CD14-positive monocyte (primary cell): ENCODE measurements at places on chromosomes 6 and 20. TPM values are rescaled to one million over a fixed set of nuclear protein-coding genes. Genes with fewer than 3 reads are reported as not detected.
A peak's percentile ranks its signal among the peaks of the same experiment; 100 is the strongest.

Gene UBE2C
- polyA plus RNA-seq, result not detected

Gene DEFB123
- polyA plus RNA-seq, result not detected

Gene CFAP206
- polyA plus RNA-seq, result not detected

Gene CTCFL
- not detected for polyA plus RNA-seq

Gene PRDM1
- 5.2 TPM for polyA plus RNA-seq

Gene KIF16B
- 2.8 TPM for polyA plus RNA-seq

Gene DUSP15
- polyA plus RNA-seq, result not detected in 2 replicates

- H3K27ac ChIP-seq, result no peak overlapping the region
- H3K4me3 ChIP-seq, result no peak overlapping the region
- H3K4me1 ChIP-seq, result no peaks in the 10 kb centered on the region
- no peaks in the 10 kb centered on the region for H3K36me3 ChIP-seq
- no peak for DNase-seq
Observed at GRCh38 chr6:12075067-12075563, 63.0 kb downstream of the HIVEP1 start.

GRCh38 chr20:57938158-57939108 is 228.6 kb upstream of the PMEPA1 start:
- no peaks in the 10 kb centered on the region for H3K36me3 ChIP-seq
- no peak overlapping the region for H3K4me3 ChIP-seq
- DNase-seq, result no peak
- no peaks in the 10 kb centered on the region for H3K27me3 ChIP-seq
- H3K27ac ChIP-seq, result no peak overlapping the region
- H3K4me1 ChIP-seq, result no peaks in the 10 kb centered on the region

GRCh38 chr6:133214267-133214666 is 26.9 kb upstream of the EYA4 start:
- H3K27me3 ChIP-seq, result no peaks in the 10 kb centered on the region
- DNase-seq, result no peak
- H3K4me1 ChIP-seq, result no peaks in the 10 kb centered on the region

- H3K36me3 ChIP-seq, result no peaks in the 10 kb centered on the region
- peaks cover 25% of the 10 kb centered on the region for H3K4me1 ChIP-seq
- H3K4me3 ChIP-seq, result no peak overlapping the region
- DNase-seq, result no peak
- no peak overlapping the region for H3K27ac ChIP-seq
- H3K27me3 ChIP-seq, result no peaks in the 10 kb centered on the region
Observed at GRCh38 chr20:50026746-50027575, 44.2 kb downstream of the SNAI1 start.

DNA sequence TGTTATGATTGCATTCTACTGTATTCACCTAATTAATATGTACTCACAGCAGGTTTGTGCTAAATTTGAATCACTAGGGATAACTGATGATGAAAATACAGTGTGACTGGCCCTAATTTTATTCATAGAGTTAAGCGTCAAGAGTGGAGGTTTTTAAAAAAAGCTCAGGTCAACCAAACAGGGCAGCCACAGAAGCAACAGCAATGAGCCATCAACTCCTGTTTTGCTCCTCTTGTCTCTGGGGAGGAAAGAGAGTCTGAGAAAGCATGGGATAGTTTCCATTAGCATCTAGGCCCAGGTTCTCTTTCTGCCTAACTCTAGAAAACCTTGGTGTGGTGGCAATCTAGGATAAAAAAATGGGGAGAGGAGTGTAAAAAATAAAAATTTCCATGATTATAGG is 122.1 kb downstream of the OGFRL1 start:
- no peak overlapping the region for H3K27ac ChIP-seq
- H3K27me3 ChIP-seq, result peaks cover 5% of the 10 kb centered on the region
- no peaks in the 10 kb centered on the region for H3K4me1 ChIP-seq
- no peaks in the 10 kb centered on the region for H3K36me3 ChIP-seq
- H3K4me3 ChIP-seq, result no peak overlapping the region

GRCh38 chr6:72621291-72622093 is at the start of gene KCNQ5:
Gene KCNQ5, plus strand, starts transcription at chr6:72622064.
- peaks cover 21% of the 10 kb centered on the region for H3K27me3 ChIP-seq
- H3K36me3 ChIP-seq, result no peaks in the 10 kb centered on the region
- H3K27ac ChIP-seq, result no peak within 1 kb of the TSS
- H3K4me3 ChIP-seq, result peak within 1 kb of the TSS; percentile 89
- DNase-seq, result peak; percentile 8

- DNase-seq, result no peak
- no peaks in the 10 kb centered on the region for H3K36me3 ChIP-seq
- H3K4me1 ChIP-seq, result peaks cover 4% of the 10 kb centered on the region
- H3K27me3 ChIP-seq, result no peaks in the 10 kb centered on the region
- H3K27ac ChIP-seq, result no peak overlapping the region
- no peak overlapping the region for H3K4me3 ChIP-seq
Observed at GRCh38 chr6:132359886-132360285, 41.4 kb downstream of the MOXD1 start.

DNA sequence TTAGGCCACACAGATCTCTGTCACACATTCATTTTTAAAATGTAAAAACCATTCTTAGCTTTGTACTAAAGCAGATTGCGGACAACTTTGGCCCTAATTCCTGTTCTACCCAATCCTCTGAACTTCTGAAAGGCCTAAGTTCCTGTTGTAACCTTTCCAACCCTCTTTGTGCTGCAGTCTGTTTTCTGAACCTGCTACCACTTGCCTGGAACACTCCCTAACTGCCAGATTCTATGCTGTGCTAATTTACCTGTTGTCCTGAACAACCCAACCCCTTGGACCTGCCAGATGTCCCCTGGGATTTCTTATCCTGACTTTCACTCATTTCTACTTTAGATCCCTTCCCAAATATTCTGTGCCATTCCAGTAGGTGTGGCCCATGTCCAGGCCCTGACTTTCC is 398.7 kb downstream of the ZFAND3 start:
- H3K4me1 ChIP-seq, result no peaks in the 10 kb centered on the region
- no peak overlapping the region for H3K27ac ChIP-seq
- DNase-seq, result no peak

DNA sequence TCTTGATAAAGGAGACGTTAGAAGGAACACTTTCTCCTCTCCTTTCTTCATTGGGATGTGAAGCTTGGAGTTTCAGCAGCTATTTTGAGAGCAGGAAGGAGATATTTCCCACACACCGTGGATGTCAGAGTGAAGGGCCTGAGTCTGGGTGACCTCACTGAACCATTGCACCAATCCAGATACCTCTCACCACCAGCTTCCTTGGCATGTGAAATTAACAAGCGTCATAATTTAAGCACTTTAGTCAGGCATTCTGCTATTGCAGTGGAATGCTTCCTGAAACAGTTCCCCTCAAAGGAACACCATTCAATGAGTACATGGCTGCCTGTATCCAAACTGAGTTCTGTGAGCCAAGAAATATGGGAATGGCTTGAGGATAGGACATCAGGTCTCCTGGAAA is 83.7 kb downstream of the CHMP4B start:
- H3K36me3 ChIP-seq, result no peaks in the 10 kb centered on the region
- no peak overlapping the region for H3K27ac ChIP-seq
- no peaks in the 10 kb centered on the region for H3K4me1 ChIP-seq
- no peak for DNase-seq
- H3K4me3 ChIP-seq, result no peak overlapping the region

DNA sequence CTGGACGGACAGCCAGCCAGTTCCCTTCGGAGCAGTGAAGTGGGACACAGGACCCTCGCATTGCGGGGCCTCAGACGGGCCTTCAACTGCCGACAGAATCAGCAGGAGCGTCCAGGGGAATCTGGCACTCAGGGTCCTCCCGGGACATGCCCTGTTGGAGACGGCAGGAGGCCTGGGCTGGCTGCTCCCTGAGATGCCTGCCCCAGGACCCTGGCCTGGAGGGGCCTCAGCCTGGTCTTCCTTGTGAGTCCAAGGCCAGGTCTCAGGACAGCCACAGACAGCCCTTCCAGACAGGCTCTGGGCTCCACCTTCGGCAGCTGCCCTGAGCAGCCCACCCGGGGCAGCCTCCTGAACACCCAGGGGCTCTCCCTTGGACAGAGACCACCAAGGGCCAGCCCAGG is 14.6 kb upstream of the HELZ2 start:
- H3K27ac ChIP-seq, result no peak overlapping the region
- no peaks in the 10 kb centered on the region for H3K4me1 ChIP-seq
- H3K4me3 ChIP-seq, result no peak overlapping the region
- no peaks in the 10 kb centered on the region for H3K27me3 ChIP-seq

- H3K27ac ChIP-seq, result no peak overlapping the region
- no peak for DNase-seq
- H3K4me3 ChIP-seq, result no peak overlapping the region
- no peaks in the 10 kb centered on the region for H3K36me3 ChIP-seq
- H3K27me3 ChIP-seq, result no peaks in the 10 kb centered on the region
Observed at GRCh38 chr6:141874930-141875602, 257.7 kb upstream of the GJE1 start.

- H3K4me1 ChIP-seq, result peaks cover 3% of the 10 kb centered on the region
- H3K27me3 ChIP-seq, result no peaks in the 10 kb centered on the region
- DNase-seq, result no peak
- peaks cover 20% of the 10 kb centered on the region for H3K36me3 ChIP-seq
Observed at GRCh38 chr6:41571021-41571780, 25.0 kb downstream of the FOXP4 start.

GRCh38 chr6:28082939-28083338 is 2.6 kb downstream of the ZNF165 start:
- no peak overlapping the region for H3K27ac ChIP-seq
- no peak overlapping the region for H3K4me3 ChIP-seq
- no peaks in the 10 kb centered on the region for H3K36me3 ChIP-seq

- no peaks in the 10 kb centered on the region for H3K4me1 ChIP-seq
- H3K27me3 ChIP-seq, result no peaks in the 10 kb centered on the region
- H3K4me3 ChIP-seq, result no peak overlapping the region
- H3K36me3 ChIP-seq, result no peaks in the 10 kb centered on the region
- H3K27ac ChIP-seq, result no peak overlapping the region
Observed at GRCh38 chr6:55866128-55866527, 9.3 kb downstream of the BMP5 start.
